ENCODE measurements at places on chromosomes 12 and 14.
A peak's percentile ranks its signal among the peaks of the same experiment; 100 is the strongest.

- DNase-seq: no peak
These were observed 280.1 kb downstream of the VRK1 start for GRCh38 chr14:97077253-97077653.

- DNase-seq: no peak
These were observed 5.0 kb downstream of the REM2 start for GRCh38 chr14:22887990-22888378.

DNA sequence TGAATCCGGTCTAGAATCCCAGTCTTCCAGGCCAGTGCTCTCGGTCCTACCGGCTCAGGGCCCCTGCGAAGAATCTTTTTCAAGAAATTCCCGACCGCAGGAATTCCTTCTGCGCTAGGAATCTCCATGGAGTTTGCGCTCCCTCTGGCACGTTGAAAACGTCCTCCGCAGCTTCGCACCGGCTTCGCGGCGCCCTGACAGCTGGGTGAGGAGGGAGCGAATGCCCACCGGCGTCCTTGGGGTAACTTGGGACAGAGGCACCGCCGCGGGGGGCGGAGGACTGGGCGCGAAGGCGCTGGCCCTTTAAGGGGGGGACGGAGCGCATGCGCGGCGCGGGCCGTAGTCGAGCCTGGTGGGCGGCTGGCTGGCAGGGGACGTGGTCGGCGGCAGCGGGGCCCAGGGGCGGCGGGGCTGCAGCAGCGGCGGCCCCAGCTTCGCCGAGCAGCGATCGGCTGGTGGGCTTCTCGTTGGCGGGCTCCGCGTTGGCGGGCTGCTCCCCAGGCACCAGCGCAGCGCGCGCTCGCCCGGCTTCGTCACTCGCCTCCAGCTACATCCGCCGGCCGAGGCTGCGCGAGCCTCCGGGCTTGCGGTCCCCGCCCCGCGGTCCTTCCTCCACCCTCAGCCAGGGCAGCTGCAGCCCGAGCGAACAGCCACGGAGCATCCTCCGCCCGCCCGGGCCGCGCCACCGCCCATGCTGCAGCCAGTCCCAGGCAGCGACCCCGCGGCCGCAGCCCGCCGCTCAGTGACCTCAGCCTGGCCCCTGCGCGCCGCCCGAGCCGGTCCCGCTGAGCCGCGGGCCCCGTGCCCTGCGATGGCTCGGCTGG lies at the start of gene VASH1:
Gene VASH1 (plus strand): TSS at position 333 of the 824 bp plus-strand sequence. CDS start 1,354 bp downstream, outside the sequence.
- peak; percentile 55 for DNase-seq

DNA sequence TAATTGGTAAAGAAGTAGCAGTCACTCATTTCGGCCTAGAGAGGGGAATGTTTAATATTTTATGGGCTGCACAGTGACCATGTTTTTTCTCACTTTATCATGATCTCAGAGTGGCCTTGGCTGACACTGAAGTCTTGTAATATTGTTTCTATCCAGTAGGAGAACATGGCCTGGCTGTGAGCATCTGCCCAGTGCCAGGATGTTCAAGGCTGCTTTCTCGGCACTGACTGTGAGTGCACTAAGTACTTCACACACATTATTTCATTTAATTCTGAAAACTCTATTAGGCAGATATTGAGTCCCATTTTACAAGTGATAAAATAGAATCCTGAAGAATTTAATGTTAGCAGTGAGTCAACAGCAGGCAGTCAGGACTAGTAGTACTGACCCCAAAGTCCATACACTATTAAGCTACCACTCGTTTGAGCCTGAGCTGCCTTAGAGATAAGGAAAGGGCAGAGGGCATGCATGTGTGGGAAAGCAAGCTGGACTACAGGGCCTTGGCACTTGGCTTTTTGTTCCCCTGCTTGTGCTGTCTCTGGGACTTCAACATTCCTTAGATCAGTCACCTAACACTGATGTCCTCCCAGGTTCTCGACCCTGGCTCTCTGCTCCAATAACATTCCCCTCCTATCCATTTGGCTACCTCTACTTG lies 42.2 kb upstream of the APPL2 start:
- DNase-seq: no peak

DNA sequence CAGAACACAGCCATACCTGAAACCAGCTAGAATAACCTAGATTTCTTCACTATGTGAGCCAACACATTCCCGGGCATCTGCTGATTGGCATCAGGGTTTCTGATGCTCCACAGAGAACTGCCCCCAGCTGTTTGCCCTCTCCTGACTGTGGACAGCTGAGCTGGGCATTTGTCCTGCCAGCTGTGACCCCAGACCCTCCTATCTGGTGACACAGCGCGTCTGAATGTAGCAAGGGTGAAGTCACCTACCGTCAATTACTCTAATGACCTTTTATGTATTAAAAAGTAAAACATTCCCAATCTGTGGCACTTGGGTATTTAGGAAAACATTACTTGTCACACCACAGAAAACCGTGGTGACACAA lies 29.7 kb upstream of the SFSWAP start:
- no peak for DNase-seq

DNA sequence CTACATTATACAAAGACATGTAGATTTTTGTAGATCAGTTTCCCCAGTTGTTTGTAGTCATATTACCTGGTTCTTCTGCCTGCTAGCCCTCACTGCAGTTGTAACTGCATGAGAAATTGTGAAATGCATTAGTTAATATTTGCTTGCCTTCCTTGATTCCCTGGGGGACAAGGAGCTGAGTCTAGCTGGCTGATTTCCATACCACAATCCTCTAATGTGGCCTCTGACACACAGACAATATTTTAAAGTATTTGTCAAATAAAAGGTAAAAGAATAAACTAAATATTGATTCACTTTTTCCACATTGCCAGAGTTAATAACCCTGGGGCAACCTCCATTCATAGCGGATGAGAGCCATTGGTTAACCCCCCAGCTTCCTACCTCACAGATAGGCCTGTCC lies 128.8 kb upstream of the TMEM132C start:
- DNase-seq: no peak

GRCh38 chr12:44431647-44432343 lies 444.3 kb downstream of the NELL2 start:
- no peak for DNase-seq

- no peak for DNase-seq
These were observed 9.0 kb downstream of the MARS1 start for GRCh38 chr12:57496822-57497221.

- no peak for DNase-seq
These were observed 78.6 kb downstream of the KCNK13 start for GRCh38 chr14:90140298-90140955.

- DNase-seq: no peak
These were observed 11.8 kb upstream of the POLR3B start for GRCh38 chr12:106345746-106346145.

DNA sequence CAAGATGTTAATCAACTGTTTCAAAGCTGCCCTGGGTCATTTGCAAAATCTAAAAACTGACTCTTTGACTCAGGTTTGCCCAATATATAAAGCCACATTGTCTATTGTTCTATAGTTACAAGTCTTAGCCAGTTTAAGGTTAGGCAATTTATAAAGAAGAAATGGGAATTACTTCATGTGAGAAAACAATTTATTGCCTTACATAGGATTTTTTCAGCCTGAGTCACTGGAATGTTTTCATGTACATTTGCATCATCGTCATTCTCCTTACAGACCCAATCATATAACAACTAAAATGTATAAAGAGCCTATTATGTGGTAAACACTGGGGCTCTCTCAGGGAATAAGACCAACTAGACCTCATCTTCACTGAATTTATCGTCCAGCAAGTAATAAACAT lies 100.3 kb upstream of the PLEKHG7 start:
- no peak for DNase-seq

GRCh38 chr14:20417250-20418186 lies 4.2 kb upstream of the TEP1 start:
- DNase-seq: no peak

DNA sequence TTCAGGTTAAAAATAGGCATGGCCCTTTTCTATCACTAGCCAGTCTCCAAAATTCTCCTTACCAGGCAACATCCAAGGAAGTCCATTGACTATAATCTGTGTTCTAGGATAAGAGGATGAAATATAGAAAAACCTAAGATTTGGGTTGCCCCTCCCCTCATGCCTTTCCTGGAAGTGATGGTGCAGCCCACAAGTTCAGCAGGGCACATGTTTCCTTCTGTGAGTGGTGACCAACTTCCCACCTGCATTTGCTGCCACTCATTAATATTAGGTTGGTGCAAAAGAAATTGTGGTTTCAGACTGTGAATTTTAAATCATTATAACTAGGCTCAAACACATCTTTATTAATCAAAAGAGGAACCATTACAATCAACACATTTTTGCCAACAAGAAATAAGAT lies 250.5 kb upstream of the FKBP4 start:
- no peak for DNase-seq

GRCh38 chr12:51118706-51119105 lies 35.3 kb upstream of the CSRNP2 start:
- DNase-seq: no peak

- DNase-seq: no peak
These were observed 504 bp downstream of the WNT5B start for GRCh38 chr12:1629338-1630132.

- DNase-seq: no peak
These were observed 214.1 kb upstream of the FLRT2 start for GRCh38 chr14:85315733-85316290.

GRCh38 chr12:128339631-128340030 lies 72.7 kb downstream of the TMEM132C start:
- DNase-seq: no peak

- DNase-seq: no peak
These were observed 281.9 kb downstream of the CACNA1C start for GRCh38 chr12:2334689-2335088.

DNA sequence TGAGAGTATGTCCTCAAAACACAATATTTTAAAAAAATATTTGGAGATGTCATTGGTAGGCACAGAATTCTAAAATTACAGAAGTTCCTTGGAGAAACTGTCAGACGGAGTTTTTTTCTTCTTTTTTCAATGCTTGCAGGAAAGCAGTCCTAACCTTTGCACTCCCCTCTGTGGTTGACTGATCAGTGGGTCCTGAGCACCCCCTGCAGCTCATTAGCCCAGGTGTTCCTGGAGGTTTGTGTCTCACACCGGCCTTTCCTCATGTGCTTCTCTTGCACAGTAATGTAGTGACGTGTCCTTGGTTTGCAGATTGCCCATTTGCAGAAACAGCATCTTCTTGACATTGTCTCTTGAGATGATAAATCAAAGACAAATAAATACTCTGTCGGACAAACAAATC lies 513.0 kb downstream of the TMEM121 start:
- no peak for DNase-seq

- no peak for DNase-seq
These were observed 10.5 kb downstream of the PALS1 start for GRCh38 chr14:67251573-67252226.

- DNase-seq: no peak
These were observed 17.8 kb downstream of the SLC8B1 start for GRCh38 chr12:113317122-113317521.

GRCh38 chr12:58161773-58162172 lies 220.4 kb downstream of the ATP23 start:
- DNase-seq: no peak

GRCh38 chr14:52060080-52060479 lies 8.8 kb downstream of the NID2 start:
- no peak for DNase-seq

GRCh38 chr12:74646831-74647230 lies 109.2 kb downstream of the ATXN7L3B start:
- peak; percentile 23 for DNase-seq

GRCh38 chr12:53476769-53477209 lies 22.5 kb downstream of the MAP3K12 start:
- no peak for DNase-seq

GRCh38 chr12:13941258-13942249 lies 39.8 kb downstream of the GRIN2B start:
- no peak for DNase-seq

- no peak for DNase-seq
These were observed 23.4 kb upstream of the TMTC1 start for GRCh38 chr12:29807129-29807528.

DNA sequence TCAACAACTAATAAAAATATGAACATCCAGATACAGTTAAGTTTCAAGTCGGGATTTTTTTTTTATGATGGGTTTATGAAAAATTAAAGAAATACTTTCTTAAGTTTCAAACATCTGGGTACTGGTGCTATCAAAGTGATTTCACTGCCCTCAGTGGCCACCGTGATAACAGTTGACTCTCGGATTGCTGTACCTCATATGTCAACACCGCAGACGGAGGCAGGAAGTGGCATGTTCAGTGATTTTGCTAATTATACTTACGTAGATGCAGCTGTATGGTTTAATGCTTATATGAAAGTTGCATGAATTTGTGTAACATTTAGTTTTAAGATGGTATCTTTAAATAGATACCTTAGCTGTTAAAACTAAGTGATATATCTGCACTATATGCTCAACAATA lies 20.8 kb upstream of the FBLN5 start:
- no peak for DNase-seq

GRCh38 chr14:99267837-99268781 lies 3.9 kb downstream of the BCL11B start:
- peak; percentile 36 for DNase-seq

GRCh38 chr14:70893858-70894291 lies 13.4 kb upstream of the PCNX1 start:
- no peak for DNase-seq

GRCh38 chr12:27554421-27555186 lies 30.6 kb downstream of the PPFIBP1 start:
- no peak for DNase-seq

GRCh38 chr14:35631071-35631805 lies 97.3 kb downstream of the INSM2 start:
- no peak for DNase-seq

DNA sequence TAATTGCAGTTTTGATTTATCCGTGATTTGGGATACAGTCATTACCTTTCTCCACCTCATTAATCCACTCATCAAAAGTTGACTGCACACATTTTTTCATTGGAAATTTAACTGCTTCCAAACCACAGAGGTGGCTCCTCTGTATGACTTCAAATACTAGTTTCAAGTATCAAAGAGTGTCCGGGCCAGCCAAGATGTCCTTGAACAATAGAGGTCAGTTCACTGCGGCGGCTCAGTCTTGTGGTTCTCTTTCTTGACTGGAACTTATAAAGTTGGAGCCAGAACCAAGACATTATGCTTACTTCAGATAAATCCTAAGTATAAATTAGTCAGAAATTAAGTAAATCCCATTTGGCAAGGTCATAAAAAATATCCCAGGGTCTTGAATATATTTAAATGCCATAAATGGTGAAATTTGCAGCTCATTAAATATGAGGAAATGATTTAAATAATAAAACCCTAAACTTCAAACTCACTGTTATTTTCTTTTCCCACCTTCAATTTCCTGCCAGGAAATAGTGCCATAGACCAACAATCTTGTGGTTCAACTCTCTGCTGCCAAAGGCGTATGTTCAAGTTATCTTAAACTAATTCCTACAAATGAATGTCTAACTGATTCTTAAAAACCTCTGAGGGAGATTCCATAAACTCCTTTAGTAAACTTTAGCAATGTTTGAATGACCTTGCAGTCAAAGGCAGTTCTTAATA lies 360.8 kb downstream of the AEBP2 start:
- DNase-seq: no peak

GRCh38 chr12:24200010-24200409 lies 250.5 kb upstream of the SOX5 start:
- no peak for DNase-seq

DNA sequence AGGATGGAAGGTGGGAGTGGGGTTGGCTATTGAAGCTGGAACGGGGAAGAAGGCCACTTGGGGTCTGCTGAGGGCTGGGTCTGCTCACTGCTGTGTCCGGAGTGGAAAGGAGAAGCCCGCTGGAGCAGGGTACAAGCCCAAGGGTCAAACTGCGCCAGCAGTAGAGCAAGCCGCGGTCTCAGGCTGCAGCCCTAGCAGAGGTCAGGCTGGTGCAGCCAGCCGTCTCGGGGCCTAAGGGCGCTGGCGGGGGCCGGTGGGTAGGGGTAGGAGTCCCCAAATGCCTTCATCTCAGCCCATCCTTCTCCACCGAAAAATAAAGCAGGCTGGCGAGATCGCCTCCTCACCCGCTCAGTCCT lies 718 bp upstream of the JDP2 start:
- no peak for DNase-seq
